ENCODE measurements at places on chromosomes 5 and 9.

DNA sequence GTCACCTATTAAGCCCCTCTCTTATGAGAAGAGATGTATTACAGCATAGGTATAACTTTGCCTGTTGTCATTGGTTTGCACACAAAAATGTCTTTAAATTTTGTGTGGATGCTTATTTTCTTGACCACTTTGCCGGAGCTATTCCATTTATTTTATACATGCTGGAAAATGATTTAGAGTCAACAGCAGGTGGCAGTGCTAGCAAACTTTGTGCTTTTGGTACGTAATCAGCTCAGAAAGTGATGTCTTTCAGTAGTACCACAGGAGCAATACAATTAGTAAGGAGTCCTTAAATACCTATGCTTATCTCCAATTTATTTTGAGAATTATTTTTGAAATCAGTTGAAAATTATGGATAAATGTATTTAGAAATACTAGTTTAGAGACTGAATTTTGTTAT lies 19.8 kb upstream of the NUDT12 start:
- DNase-seq: peak; percentile 8

DNA sequence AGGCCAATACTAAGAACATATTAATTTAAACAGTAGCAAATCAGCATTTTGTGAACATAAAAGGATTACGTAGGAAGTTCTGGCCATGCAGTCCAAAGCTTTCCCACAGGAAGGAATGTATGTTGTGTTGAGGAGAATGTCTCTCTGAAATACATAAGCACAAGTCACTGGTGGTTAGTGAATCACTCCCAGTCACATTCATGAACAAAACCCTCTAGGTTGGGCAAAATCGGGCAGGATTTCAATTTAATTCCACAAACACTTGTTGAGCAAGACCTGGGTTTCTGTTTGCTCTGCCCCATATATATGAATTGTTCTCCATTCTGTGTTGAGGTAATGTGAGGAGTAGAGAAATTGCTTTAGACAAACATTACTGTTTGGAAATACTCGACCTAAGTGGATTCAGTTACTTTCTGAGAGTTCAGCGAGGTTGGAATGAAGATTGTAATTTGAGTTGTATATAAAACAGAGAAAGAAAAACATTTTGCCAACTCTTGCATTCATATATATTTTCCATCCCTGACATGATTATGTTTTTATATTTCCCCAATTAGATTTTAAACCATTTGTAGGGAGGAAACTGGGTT lies 127.6 kb upstream of the RPS23 start:
- no peak for DNase-seq

GRCh38 chr9:121651295-121652020 lies at the start of gene DAB2IP:
TSS of gene DAB2IP (plus strand) at chr9:121651634. CDS start at chr9:121651776, 142 bp downstream.
- peak; percentile 30 for DNase-seq

DNA sequence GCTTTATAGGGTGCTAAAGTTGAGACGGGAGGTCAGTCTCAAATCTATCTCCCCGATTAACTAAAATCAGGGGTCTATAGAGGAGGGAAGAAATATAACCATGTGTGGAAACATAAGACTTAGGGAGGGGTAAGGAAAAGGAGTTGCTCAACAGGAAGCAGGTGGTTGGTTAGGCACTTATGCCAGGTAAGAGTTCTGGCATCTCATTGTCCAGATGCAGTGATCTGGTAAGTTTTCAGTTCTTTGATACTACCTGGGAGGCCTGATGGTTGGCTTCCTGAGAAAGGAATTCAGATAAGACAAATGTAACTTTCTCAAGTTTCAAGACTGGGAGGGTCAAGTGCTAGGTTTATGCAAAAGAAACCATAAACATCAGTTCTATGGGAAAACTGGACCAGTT lies 47.7 kb downstream of the CERT1 start:
- no peak for DNase-seq

GRCh38 chr5:90297045-90297764 lies 112.4 kb downstream of the CETN3 start:
- DNase-seq: no peak

GRCh38 chr9:96769989-96770388 lies 7.9 kb downstream of the ZNF510 start:
- DNase-seq: no peak

DNA sequence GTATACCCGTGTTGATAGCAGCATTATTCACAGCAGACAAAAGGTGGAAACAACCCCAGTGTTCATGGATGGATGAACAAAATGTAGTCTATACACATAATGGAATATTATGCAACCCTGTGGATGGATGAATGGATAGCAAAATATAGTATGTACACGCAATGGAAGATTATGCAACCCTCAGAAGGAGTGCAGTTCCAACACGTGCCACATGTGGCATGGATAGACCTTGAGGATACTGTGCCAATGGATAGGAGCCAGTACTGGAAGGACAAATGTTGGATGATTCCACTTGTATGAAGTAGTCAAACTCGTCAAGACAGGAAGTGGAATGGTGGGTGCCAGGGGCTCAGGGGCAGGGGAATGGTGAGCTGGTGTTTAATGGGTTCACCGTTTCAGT lies 44.9 kb downstream of the PLEKHG4B start:
- DNase-seq: no peak

- no peak for DNase-seq
These were observed 52.2 kb upstream of the ABCA1 start for GRCh38 chr9:104980039-104980654.

DNA sequence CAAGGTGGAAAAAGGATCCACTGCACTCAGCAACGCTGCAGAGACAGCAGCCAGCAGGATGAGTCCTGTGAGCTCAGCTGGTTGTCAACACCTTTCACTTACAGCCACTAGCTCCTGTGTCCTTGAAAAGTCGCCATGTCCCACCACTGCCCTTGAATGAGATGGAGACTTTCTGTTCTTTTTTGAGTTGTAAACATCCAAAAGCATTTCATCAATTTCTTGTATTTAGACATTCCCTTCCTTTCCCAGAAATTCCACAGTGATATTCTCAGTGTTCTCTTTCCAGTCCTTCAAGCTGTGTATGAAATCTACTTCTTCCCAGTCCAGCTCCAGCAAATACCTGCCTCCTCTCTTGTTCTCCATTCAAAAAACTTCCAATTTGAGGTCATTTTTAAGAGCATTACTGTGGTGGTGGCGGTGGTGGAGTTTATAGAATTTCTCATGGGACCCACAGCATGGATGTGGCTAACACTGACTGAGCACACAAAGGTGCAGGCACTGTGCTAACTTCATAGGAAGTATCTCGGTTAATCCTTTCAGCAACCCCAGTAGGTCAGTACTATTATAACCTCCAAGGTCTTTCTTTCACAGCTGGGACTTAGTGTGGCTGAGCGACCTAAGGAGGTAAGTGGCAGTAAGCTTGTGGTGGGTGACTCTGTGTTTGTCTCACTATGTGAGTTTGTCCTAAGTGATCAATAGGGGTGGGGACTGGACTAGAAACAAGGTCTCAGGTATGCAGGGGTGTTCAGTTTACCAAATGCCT lies 15.0 kb upstream of the GPX3 start:
- DNase-seq: no peak

DNA sequence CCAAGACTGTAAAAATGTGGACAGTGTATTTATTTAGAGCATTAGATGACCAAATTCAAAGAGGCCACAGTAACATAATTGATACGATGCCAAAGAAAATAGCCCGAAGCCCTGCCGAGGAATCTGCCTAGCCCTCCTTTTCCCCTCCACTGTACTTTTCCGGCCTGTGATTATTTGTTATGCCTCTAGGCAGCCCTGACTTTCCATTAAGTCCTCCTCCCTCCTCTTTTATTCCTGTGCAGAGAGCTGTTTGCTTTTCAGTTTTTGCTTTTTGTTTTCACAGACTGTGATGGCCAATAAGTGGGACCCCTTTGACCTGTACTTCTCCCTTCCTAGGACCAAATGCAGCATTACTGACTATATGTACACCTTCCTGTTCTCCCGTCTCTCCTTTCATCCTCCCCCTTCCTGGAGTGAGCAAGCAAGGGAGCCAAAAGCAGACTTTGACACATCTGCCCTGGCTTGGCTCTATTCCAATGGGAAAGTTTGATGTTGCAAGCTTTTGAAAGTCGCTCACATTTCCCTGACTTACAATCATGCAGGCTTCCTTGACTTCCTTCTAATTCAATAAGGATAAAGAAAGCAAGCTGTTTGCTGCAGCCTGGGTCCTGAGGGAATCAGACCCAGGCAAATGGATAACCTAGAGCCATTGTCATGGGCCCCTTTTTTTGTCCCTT lies 76.1 kb downstream of the NREP start:
- DNase-seq: no peak

GRCh38 chr9:37840560-37841194 lies 40.1 kb downstream of the DCAF10 start:
- DNase-seq: no peak

DNA sequence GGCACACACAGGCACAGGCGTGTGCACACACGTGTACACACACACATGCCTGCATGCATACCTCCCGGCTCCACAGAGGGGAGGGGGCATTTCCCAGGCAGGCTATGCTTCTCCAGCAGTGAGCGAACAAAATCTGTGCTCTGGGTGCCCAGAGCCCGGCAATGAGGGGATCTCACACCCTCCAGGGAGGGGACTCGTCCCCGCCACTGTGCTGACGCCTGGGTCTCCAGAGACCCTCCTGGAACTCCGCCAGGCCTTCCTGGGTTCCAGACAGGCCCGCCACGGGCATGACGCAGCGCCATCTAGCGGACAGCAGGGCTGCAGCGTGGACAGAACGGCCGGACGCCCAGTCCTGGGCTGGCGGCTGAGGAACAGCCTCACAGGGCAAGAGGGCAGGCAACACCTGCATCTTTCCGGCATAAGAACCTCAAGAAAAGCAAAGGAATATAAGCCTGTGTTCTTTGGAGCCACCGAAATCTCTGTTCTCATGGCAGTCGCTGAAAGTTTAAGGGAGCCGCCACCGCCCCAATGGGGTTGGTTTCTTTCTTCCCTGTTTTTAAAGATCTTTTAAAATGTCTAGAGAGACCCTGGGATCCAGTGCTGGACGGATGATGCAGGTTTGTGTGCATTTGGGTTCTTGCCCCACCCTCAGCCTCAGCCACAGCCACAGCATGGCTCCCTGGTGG lies 135.6 kb upstream of the PPP1R26 start:
- peak; percentile 6 for DNase-seq

GRCh38 chr5:64690417-64691151 lies at the start of gene SHISAL2B:
TSS of gene SHISAL2B (plus strand) at chr5:64690503. CDS start at chr5:64690624, 121 bp downstream.
- peak; percentile 3 for DNase-seq

- no peak for DNase-seq
These were observed 985 bp upstream of the WDR38 start for GRCh38 chr9:124852121-124852828.

- DNase-seq: no peak
These were observed 383.8 kb downstream of the TMEM232 start for GRCh38 chr5:110342683-110343082.

All from NCI-H1930 (cell line).